Thymus (tissue), 14 donors: ENCODE measurements at places on chromosomes 6 and 20. TPM values are rescaled to one million over a fixed set of nuclear protein-coding genes. Genes with fewer than 3 reads are reported as not detected.
A peak's percentile ranks its signal among the peaks of the same experiment; 100 is the strongest.

DNA sequence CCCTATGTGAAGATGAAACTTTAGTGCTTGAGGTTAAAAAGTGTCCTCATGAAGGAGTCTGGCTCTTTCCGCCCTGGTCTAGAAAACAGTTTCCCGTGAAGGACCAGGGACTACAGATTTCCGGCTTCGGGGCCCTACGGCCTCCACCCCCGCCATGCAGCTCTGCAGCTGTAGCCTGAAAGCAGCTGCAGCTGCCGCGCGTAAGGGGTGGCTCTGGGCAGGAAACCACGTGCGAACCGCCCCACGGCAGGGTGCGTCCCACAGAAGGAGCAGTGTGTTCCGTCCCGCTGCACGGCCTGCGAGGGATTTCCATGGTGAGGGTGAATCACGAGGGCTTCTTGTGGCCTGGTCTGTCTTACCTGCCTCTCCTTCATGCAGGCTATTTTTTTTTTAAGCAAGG is 117.0 kb downstream of the ERMARD start:
- peak; percentile 48 for DNase-seq
- H3K27ac ChIP-seq = peak overlapping the region; percentile 71
- H3K27me3 ChIP-seq = no peaks in the 10 kb centered on the region
- H3K4me3 ChIP-seq = no peak overlapping the region
- no peaks in the 10 kb centered on the region for H3K4me1 ChIP-seq

- DNase-seq = no peak
- H3K4me1 ChIP-seq = no peaks in the 10 kb centered on the region
- H3K36me3 ChIP-seq = no peaks in the 10 kb centered on the region
- H3K4me3 ChIP-seq = no peak overlapping the region
- H3K27me3 ChIP-seq = no peaks in the 10 kb centered on the region
- H3K27ac ChIP-seq = no peak overlapping the region
Observed at GRCh38 chr6:120303527-120303926, 954.0 kb upstream of the MAN1A1 start.

DNA sequence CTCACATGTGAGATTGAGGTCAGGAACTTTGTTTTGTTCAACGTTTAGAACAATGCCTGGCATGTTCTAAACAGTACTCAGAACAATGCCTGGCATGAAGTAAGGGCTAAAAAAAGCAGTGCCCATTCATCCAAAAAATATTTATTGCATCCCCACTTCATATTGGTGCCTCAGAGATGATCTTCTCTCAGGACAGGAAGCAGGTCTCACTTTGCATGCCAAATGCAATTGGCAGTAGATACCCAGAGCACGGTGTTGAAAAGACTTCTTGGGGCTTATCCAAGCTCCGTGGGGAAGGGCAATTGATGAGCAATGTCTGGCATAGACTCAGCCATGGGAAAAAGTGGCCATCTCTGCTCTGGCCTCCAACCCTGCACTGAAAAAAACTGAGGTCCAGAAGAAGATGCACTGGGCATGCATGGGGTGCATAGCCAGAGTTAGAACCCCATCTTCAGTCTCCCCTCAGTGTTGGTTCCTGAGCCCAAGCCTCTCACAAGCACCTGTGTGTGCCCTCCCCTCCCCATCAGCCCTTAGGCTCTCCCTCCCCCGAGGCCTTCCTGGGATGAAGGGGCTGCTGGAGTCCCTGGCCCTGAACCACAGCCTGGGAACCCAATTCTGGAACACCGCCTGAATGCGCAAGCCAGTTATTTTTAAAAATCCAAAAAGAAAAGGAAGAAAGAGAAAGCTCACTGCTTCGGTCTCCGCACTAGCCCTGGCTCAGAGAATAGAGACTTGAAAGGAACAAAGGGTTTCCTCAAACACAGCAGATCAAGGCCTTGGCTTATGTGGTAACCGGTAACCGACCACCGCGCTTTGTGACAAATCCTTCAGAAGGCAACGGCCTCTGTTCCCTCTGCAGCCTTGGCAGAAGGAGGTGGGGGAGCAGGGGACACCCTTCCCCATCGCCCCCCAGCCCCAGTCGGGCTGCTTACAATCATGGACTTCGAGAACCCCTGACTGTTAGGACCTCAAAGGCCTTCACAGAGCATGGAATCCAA is 78.5 kb upstream of the SIRPA start:
- no peaks in the 10 kb centered on the region for H3K36me3 ChIP-seq
- H3K27me3 ChIP-seq = peaks cover 33% of the 10 kb centered on the region
- H3K27ac ChIP-seq = no peak overlapping the region
- H3K4me1 ChIP-seq = peaks cover 14% of the 10 kb centered on the region
- DNase-seq = peak; percentile 51

GRCh38 chr6:161235776-161236633 is 37.9 kb downstream of the AGPAT4 start:
- H3K27ac ChIP-seq = no peak overlapping the region
- H3K4me3 ChIP-seq = no peak overlapping the region
- no peaks in the 10 kb centered on the region for H3K4me1 ChIP-seq
- no peaks in the 10 kb centered on the region for H3K36me3 ChIP-seq
- no peaks in the 10 kb centered on the region for H3K27me3 ChIP-seq

Gene APCDD1L
- 0.05 TPM for total RNA-seq

Gene MAP7
- total RNA-seq = 2.5 TPM
